ENCODE measurements at places on chromosomes 13 and 19.

DNA sequence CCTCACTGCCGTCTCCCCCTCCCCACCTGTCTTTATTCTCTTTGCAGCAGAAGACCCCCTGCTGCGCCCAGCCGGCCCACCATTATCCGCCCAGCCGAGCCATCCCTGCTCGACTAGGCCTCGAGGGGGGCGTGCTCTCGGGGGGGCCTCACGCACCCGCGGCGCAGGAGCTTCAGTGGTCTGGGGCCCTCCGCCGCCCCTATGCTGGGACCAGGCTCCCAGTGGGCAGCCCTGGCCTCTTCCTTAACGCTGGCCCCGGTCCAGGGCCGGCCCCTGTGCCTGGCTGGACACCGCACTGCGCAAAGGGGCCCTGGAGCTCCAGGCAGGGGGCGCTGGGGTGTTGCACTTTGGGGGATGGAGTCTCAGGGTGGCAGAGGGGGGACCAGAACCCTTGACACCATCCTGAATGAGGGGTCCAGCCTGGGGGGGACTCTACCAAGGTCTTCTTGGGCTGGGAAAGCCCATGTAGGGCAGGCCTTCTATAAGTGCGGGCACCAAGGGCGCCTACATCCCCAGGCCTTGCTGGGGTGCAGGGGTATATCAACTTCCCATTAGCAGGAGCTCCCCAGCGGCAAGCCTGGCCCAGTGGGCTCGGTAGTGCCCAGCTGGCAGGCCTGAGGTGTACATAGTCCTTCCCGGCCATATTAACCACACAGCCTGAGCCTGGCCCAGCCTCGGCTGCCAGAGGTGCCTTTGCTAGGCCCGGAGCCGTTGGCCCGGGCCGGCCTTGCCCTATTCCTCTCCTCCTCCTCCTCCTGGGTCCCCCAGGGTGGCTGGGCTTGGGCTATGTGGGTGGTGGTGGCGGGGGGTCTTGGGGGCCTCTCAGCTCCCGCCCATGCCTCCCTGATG, 4.9 kb downstream of the TMED1 start:
- no peak for DNase-seq

DNA sequence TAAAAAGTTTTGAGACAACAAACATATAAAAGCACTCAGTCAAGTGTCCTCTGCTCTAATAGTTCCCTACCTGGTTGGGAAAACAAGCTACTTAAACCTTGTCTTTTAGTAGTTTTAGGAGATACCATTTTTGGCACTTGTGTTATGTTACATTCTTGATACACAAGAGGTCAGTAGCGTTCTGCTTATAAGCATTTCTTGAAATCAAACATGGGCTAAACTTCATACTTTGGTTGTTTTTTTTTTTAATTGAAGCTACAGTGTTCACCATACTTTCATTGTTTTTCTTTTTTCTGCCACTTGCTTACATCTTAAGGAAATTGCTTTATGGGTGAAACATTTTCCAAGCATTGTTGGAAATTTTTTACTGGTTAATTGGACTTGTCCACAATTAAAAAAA, 12.9 kb downstream of the NHLRC3 start:
- no peak for DNase-seq

GRCh38 chr13:90122531-90122930, 1225.0 kb upstream of the MIR17HG start:
- DNase-seq = no peak

DNA sequence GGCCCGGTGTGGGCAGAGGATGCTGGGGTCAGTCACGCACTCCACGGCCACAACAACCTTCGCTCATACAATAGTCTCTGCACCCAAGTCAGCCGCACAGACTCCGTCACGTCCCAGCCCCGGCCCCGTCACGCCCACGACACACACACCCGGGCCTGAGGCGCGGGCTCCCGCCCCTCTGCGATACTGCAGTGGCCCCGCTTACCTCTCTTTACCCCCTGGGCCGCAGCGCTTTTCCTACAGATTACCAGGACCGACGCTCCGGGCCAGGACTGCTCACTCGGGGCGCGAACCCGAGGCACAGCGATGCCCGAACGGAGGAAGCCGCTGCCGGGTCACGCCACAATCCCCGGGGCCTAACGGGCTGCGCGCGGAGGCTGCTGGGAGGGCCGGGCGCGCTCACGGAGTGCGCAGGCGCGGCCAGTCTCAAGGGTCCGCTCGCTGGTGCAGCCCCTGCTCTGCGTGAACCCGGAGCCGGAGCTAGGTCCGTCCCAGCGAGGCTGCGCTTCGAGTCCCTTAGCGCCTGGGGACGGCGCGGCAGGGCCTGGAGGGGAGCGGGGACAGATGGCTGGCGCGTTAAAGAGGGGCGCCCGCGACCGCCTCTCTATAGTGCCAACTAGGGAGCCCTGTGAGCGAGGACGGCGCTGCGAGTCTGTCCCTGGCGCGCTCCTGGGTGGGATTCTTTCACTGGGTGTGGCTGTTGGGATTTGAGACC, at the start of gene ZFP82:
ZFP82 (minus strand) TSS at position 358 of the 715 bp plus-strand sequence. CDS start 8,855 bp downstream, outside the sequence.
- peak; percentile 83 for DNase-seq

GRCh38 chr13:45301263-45301662, 39.7 kb downstream of the TPT1 start:
- DNase-seq = no peak

- no peak for DNase-seq
These were observed 38.3 kb upstream of the DCUN1D2 start for GRCh38 chr13:113528813-113529180.

GRCh38 chr13:90717451-90717936, 630.0 kb upstream of the MIR17HG start:
- no peak for DNase-seq

DNA sequence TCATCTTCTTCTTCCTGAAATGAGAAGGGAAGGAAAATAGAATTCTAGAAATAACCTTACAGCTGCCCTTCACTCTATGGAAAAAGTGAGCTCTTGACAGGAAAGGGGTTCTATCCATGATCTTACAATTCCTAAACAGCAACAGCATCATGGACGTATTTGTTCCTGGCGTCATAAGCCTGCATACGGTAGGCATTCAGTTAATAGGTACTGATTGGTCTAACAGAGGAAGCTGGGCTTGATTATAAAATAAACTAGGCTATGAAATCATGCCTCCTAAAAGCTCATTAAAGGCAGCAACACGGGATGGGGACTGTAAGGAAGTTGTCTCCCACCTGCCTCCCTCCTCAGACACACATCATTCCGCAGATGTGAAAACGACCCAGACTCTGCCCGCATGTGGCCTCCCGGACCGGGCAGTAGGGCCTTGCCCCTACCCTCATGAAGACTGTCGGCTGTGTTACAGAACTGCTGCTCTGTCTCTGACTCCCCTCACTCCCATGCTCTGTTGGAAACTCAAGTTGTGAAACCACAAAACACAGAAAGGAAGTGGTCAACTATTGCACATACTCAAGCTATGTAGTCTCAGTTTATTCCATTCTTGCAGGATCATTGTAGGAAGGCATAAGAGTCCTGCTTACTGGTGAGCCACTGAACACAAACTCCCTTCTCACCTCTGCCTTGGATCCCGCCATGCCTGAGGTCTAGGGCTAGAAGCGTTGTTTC, 129.8 kb downstream of the DLEU7 start:
- DNase-seq = no peak

DNA sequence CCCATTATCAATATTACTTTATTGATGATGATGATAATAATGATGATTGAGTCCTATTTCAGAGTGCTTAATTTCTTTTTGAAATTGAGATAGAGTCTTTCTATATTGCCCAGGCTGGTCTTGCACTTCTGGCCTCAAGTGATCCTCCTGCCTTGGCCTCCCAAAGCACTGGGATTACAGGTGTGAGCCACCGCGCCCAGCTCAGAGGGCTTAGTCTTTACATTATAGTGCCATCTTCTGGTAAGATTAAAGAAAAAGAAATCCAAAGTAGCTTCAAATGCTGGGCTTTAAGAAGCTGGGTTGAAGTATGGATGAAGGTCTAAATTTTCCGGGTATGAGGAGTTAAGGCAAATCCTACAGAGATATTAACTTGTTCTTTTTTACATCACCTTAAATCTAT, 3.4 kb upstream of the ZNF333 start:
- no peak for DNase-seq

- no peak for DNase-seq
These were observed 1.5 kb downstream of the RPS11 start for GRCh38 chr19:49497789-49498103.

- no peak for DNase-seq
These were observed 128.3 kb downstream of the ATP11A start for GRCh38 chr13:112818040-112818697.

- DNase-seq = no peak
These were observed 9.7 kb downstream of the ADAT3 start for GRCh38 chr19:1914826-1915341.

GRCh38 chr13:44136696-44137268, 236.8 kb upstream of the SERP2 start:
- no peak for DNase-seq

GRCh38 chr19:44770550-44771257, 7.0 kb upstream of the CBLC start:
- DNase-seq = peak; percentile 49

DNA sequence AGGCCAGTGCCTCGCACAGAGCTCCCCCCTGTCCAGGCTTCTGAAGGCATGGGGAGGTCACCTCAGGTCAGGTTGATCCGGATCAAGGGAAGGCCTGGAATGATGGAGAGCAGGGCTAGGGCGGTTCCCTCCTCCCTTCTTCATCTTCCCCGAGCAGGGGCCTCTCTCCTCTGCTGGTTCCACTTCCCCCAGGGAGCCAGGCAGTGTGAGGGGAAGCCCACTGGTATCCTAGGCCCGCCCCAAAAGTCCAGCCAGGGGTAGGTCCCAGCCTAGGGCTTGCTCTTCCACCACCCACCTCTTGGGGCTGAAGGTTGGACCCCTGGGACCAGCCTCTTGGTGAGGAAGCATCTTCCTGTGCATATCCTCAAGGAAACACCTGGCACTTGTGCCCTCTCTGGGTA, 16.4 kb upstream of the PRR19 start:
- no peak for DNase-seq

DNA sequence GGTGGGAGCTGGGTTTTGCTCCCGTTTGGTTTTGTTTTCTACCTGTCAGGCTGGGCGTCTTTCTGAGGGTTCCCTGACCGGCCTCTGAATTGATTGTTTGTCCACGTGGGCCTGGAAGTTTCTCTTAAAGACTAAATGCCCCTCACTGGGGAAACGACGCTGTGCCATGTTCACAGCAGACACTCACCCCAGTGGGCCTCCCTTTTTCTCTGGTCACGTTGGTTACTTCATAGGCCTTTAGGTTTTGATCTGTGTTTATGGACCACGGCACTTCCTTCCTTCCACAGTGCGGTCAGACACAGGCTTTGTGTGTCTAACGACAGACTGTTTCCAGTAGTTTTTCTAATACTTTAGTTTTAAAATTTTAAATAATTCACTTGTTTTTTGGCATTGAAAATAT, 20.1 kb upstream of the NDUFS7 start:
- DNase-seq = no peak

- DNase-seq = no peak
These were observed 107.0 kb downstream of the PCDH9 start for GRCh38 chr13:67123165-67123564.

GRCh38 chr19:15247107-15248014, 15.1 kb upstream of the EPHX3 start:
- no peak for DNase-seq

DNA sequence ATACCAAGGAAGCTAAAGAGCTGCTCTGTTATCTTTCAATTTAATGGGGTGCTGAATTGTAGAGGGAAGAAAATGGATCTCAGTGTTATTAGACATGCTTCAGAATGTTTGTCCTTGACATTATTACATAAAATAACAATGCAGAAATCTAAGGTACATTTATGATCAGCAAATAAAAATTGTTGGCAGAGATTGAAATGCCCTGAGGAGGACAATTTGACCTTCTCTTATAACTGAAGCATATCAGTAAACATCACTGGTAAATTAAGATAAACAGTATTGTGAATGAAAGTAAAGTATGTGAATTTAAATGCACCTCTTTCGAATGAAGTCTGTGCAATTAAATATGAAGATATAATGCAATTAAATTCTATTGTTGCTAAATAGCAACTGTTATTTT, 1362.1 kb upstream of the ATXN8OS start:
- DNase-seq = no peak

DNA sequence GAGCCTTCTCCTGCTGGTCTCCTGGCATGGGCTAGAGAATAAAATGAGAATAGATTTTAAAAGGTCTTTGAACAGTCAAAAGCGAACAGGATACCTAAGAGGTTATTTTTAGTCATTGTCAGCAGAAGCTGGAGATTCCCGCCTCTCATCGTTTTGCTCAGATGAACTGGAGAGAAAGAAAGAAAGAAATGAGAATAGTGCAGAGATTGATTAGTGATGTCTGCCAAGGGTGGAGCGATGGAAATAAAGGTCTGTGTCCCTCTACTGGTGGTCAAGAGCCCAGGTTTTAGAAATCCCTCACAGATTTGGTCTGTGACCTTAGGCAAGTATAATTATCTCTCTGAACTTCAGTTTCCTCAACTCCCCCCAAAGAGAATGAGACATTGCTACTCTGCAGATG, 5.3 kb downstream of the NCAN start:
- no peak for DNase-seq

GRCh38 chr13:35857769-35858168, 273.4 kb downstream of the DCLK1 start:
- no peak for DNase-seq

DNA sequence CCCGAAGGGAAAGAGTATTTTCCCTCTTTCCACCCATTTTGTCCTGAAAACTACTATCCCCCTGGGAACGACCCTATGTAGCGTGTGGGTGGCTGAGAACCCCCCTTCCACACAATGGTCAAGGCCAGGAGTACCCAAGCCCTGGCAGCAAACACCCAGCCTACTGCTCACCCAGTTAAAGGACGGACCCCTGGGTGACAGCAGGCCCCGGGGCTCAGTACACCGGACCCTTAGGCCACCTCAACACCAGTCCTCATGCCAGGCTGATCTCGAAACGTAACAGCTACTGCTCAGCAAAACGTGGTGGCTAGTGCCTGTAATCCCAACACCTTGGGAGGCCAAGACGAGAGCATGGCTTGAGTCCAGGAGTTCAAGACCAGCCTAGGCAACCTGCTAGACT, 1.4 kb downstream of the ANKRD27 start:
- no peak for DNase-seq

- no peak for DNase-seq
These were observed 116.0 kb downstream of the SIPA1L3 start for GRCh38 chr19:38022791-38023670.

DNA sequence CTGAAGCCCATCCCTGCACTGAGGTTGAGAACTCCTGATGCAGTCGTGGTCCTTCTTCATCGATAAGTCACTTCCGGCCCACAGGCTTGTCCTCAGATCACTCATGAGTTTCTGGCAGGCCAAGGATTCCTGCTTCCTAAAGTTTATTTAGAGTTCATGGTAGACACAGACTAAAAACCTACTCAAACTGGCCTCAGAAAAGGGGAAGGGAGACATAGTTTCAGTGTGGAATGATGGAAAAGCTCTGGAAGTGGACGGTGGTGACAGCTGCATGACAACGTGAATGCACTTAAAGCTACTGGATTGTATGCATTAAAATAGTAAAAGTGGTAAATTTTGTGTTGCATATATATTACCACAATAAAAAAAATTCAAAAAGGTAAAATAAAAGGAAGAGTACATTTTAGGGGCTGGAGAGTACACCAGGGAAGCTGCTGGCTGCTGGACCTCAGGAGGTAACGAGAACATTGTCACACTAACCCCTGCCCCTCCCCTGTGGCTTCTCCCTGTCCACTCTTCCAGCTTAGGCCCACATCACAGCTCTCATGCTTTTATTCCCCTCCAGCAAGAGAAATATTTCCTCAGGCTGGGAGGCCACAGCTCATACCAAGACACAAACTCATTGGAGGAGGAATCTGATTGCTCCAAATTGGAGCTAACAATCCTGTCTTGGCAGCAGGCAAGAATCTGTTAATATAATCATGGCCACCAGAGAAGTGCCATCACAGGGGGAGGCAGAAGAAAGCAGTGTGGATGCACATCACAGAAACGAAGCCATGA, 741.0 kb downstream of the UQCRFS1 start:
- DNase-seq = no peak

GRCh38 chr19:49677231-49677900, at the start of gene PRMT1:
TSS of gene PRMT1 (plus strand) at chr19:49677271. CDS start at chr19:49677281, 10 bp downstream.
- no peak for DNase-seq
